T-helper 2 cell (primary cell): ENCODE measurements at places on chromosomes 7 and 10.

GRCh38 chr7:119452401-119452800, 820.6 kb upstream of the KCND2 start:
- DNase-seq = no peak

DNA sequence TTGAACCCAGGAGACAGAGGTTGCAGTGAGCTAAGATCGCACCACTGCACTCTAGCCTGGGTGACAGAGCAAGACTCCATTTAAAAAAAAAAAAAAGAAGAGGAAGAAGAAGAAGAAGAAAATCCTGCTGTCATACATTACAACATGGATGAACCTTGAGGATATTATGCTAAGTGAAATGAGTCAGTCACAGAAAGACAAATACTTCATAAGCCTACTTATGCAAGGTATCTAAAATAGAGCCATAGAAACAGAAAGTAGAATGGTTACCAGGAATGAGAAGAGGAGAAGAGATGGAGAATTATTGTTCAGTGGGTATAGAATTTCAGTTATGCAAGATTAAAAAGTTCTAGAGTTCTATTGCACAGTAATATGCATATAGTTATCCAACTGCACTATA, 466.5 kb downstream of the PLXNA4 start:
- DNase-seq = no peak

DNA sequence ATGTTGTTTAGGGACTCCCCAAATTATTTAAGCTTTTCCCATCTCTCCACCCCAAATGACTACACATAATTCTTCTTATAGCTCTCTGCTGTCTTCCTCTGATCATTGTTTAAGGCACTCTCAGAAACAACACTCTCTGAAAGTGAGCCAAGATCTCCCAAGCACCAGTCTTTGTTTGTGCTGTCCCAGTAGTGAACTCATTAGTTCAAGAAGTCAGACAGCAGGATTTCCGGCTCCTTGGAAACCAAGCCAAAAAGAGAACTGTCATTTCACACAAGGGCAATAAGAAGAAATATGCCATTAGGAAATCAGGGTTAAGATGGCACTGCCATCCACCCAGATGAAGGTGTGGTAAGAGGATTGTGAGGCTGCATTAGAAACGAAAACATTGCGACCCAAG, 83.1 kb downstream of the FZD1 start:
- no peak for DNase-seq

DNA sequence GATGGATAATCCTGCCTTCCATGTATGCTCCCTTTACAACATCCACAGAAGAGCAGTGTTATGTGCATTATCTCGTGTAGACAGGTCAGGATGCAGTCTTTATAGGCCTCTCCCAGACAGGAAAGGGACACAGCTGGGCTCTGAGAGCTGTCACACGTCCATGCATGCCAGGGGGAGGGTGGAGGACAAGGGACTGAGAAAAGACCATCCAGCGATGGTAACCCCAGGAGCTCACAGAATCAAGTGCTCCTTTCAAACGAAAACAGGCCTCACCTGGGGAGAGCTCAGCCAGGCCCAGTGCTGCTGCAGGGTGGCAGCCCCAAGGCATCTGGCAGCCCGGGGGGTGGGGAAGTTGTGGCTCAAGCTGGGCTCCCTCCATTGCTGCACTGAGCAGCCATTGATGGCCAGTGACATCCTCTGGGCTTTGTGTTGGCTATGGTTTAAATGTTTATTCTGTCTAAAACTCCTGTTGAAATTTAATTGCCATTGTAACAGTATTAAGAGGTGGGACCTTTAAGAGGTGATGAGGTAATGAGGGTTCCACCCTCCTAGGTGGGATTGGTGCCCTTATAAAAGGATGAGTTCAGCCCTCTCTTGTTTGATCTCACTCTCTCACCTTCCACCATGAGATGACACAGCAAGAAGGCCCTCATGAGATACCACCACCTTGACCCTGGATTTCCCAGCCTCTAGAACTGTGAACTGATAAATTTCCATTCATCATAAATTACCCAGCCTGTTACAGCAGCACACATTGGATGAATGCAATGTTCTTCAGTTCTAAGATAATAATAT, 15.7 kb downstream of the JCAD start:
- DNase-seq = no peak

- no peak for DNase-seq
Observed at GRCh38 chr10:62749093-62749683, 55.3 kb upstream of the ADO start.

GRCh38 chr7:157737151-157738065, 400.6 kb downstream of the DNAJB6 start:
- no peak for DNase-seq

GRCh38 chr7:158400601-158401225, 186.9 kb downstream of the PTPRN2 start:
- no peak for DNase-seq

DNA sequence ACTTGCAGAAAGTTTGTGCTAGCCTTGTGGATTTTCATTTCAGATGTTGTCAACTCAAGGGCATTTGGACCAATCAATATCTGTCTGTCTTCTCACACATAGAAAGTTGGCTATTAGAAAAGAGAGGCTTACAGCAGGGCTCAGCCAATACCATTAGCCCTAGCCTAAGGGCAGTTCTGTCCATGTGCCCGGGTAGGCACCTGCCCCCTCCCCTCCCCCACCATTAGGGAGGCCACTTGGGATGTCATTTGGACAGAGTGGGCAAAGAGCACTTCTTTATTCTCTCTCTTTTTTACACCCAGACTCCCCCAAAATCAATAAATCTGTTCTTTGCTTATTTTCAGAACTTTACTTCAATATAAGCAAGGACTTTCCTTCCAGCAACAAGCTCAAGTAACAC, 188.5 kb upstream of the MKI67 start:
- DNase-seq = no peak

DNA sequence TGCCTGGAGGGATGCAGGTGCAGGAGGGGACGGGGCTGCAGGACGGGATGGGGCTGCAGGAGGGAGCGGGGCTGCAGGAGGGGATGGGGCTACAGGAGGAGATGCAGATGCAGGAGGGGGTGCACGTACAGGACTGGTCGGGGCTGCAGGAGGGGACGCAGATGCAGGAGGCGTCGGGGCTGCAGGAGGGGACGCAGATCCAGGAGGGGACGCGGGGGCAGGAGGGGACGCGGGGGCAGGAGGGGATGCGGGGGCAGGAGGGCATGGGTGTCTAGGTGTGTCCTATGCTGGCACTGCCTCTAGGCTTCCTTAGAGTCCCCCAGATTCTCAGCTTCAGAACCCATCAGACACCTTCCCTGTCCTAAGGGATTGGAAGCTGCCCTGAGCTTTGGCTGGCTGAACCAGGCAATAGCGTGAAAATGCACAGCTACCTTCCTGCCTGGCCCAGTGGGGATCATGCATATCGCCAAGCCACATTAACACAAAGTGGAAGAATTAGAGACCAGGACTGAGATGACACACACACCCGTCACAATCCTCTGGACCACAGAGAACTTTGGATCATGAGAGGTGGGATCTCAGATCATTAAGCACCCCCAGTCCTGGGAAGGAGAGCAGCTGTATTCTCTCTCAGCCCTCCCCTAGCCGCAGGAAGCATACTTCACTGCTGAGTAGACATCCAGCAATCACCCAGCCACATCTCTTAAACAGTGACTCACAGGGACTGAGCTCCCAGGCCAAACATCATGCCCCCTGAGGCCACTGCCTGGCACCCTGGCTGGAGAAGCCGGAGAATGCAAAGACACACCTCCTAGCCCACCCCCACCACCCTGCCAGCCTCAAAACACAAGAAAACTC, 67.3 kb downstream of the VWA2 start:
- no peak for DNase-seq

DNA sequence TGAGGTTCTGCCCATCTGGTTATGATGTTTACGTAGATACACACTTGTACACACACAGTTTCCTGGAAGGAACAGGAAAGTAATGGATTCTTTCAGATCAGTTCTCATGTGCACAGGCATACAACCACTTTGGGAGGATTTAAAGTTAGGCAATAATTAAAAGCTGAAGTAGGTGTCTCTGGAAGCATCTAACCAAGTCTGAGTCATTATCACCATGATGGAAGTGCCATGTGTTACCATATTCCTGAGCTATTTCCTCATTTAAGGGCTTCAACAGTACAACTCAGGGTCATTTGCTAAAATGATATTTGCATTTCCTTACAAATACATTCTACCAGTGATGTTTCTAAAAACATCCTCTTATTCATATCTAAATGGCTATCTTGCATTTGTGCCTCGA, 41.4 kb upstream of the BET1 start:
- no peak for DNase-seq

DNA sequence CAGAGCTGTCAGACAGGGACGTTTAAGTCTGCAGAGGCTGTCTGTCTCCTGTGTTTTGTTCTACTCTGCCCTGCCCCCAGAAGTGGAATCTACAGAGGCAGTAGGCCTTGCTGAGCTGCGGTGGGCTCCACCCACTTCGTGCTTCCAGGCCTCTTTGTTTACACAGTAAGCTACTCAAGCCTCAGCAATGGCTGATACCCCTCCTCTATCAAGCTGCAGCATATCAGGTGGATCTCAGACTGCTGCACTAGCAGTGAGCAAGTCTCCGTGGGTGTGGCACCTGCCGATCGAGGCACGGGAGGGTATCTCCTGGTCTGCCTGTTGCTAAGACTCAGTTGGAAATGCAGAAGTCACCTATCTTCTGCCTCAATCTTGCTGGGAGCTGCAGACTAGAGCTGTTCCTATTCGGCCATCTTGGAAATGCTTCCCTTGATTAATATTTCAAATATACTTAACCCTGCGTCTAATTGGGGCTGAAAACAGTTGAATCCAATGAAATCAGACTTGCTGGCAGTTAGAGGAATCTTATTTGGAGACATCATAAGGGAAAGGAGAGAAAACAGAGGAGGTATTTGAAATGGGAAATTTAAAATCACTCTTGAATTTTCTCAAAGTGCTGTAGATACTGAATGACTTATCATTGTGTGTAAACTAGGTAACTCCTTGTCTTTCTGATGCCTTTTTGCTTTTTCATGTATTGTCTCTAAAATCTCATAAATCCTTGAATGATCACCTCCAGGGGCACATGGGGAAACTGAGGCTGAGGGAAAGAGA, 13.8 kb upstream of the CYP3A5 start:
- no peak for DNase-seq

GRCh38 chr7:116979430-116979829, 26.1 kb downstream of the ST7 start:
- no peak for DNase-seq

DNA sequence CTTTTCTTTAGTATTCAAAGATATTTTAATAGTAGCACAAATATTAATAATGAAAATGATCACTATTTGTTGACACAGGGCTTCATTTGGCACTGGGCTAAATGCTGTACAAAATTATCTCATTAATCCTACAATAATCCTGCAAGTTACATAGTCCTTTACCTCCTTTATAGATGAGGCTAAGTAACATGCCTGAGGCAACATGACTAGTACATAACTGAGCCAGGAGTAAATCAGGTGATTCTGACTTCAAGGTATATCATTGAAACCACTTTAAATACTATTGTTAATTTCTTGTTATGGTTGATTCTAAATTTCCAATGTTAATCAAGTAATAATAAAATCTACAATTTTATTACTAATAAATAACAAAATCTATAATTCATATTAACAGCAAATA, 39.8 kb downstream of the SEM1 start:
- no peak for DNase-seq

DNA sequence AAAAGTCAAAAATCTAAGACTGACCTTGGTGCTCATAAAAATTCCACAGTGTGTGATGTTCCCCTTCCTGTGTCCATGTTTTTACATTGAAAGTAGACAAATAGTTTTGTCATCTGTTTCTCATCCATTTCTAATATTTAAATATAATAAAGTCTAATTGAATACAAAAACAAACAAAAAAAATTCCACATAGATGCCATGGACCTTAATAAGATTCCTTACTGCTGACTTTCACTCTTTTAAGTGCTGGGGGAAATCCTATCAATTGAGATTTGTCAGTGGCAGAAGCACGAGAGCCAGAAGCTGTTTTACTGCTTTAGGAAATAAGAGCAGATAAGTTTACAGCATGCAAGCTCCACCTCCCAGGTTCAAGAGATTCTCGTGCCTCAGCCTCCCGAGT, 310.0 kb downstream of the ABCA13 start:
- no peak for DNase-seq
